ENCODE measurements at places on chromosomes 11 and 22. TPM values are rescaled to one million over a fixed set of nuclear protein-coding genes. Genes with fewer than 3 reads are reported as not detected.

The OR5F1 gene
- total RNA-seq: not detected

The RAB3IL1 gene
- 2.8 TPM for total RNA-seq

The SCO2 gene
- total RNA-seq: 3.2 TPM

The MAJIN gene
- not detected for total RNA-seq

The OR51B4 gene
- 4.0 TPM for total RNA-seq

The GLYATL1 gene
- total RNA-seq: 0.16 TPM

The TIGD3 gene
- 1.4 TPM for total RNA-seq

The TRIM49D1 gene
- not detected for total RNA-seq

The MUC2 gene
- 0.03 TPM for total RNA-seq

The CBLIF gene
- total RNA-seq: not detected

The OR4A16 gene
- not detected for total RNA-seq

The SCN3B gene
- not detected for total RNA-seq

The SULT4A1 gene
- not detected for total RNA-seq

The MYOD1 gene
- total RNA-seq: not detected

The AQP11 gene
- total RNA-seq: 1.5 TPM

The RBM4 gene
- 124 TPM for total RNA-seq

The SLC22A25 gene
- total RNA-seq: not detected

The EHF gene
- total RNA-seq: 0.68 TPM

The GRM5 gene
- total RNA-seq: 0.30 TPM

The PRAME gene
- total RNA-seq: 77.8 TPM

The KRTAP5-4 gene
- not detected for total RNA-seq

The NEFH gene
- total RNA-seq: not detected

The YPEL1 gene
- 0.48 TPM for total RNA-seq

The MFRP gene
- not detected for total RNA-seq

The OR52E8 gene
- not detected for total RNA-seq

The KDELR3 gene
- total RNA-seq: 19.6 TPM

The OR5T1 gene
- total RNA-seq: not detected

The LAYN gene
- not detected for total RNA-seq

The SEC14L6 gene
- not detected for total RNA-seq

The GATD1 gene
- total RNA-seq: 30.7 TPM

The MS4A12 gene
- not detected for total RNA-seq

The TSPAN18 gene
- not detected for total RNA-seq

The IFITM2 gene
- 15.1 TPM for total RNA-seq

The APOA5 gene
- not detected for total RNA-seq

The UNC93B1 gene
- 34.8 TPM for total RNA-seq

The UBQLNL gene
- not detected for total RNA-seq

The OR4X2 gene
- total RNA-seq: not detected

The CHRDL2 gene
- total RNA-seq: not detected

The RFPL2 gene
- total RNA-seq: not detected

The SLC1A2 gene
- not detected for total RNA-seq

The SLC43A1 gene
- total RNA-seq: 17.5 TPM

The PANX1 gene
- 14.1 TPM for total RNA-seq

The PAMR1 gene
- not detected for total RNA-seq

Measured in A375 (cell line).